ENCODE measurements at places on chromosomes 1 and 21.
A peak's percentile ranks its signal among the peaks of the same experiment; 100 is the strongest.

- no peak for DNase-seq
These were observed 64.5 kb downstream of the KCNK2 start for GRCh38 chr1:215147024-215147423.

- peak; percentile 67 for DNase-seq
These were observed 71.9 kb upstream of the EFHD2 start for GRCh38 chr1:15337656-15338402.

- peak; percentile 77 for DNase-seq
These were observed 23.8 kb downstream of the KNCN start for GRCh38 chr1:46527474-46528296.

- DNase-seq = peak; percentile 68
These were observed 573 bp downstream of the PSMG1 start for GRCh38 chr21:39182484-39183271.

GRCh38 chr21:14995695-14996490, 68.9 kb downstream of the NRIP1 start:
- DNase-seq = peak; percentile 65

- no peak for DNase-seq
These were observed 84.3 kb downstream of the TGFBR3 start for GRCh38 chr1:91801496-91802115.

DNA sequence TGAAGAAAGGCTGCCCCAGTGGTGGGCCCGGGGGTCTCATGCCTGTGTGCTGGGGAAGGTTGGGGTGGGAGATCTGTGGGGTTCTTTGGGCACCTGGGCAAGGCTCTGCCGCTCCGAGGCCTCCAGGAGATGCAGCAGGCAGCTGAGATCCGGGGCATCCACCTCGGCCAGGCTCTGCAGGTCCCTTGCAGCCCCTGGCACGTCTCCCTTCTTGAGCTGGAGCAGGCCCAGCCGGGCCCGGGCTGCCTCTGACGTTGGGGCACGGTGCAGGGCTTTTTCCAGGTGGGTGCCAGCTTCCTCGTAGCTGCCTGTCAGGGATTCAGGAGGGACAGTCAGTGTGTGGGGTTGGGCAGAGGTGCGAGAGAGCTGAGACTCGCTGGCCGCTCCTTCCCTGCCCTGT, 11.4 kb upstream of the MMEL1 start:
- DNase-seq = no peak

- no peak for DNase-seq
These were observed 97.3 kb downstream of the SPSB1 start for GRCh38 chr1:9389968-9390367.

GRCh38 chr1:7534061-7534825, 236.9 kb upstream of the VAMP3 start:
- DNase-seq = peak; percentile 32

DNA sequence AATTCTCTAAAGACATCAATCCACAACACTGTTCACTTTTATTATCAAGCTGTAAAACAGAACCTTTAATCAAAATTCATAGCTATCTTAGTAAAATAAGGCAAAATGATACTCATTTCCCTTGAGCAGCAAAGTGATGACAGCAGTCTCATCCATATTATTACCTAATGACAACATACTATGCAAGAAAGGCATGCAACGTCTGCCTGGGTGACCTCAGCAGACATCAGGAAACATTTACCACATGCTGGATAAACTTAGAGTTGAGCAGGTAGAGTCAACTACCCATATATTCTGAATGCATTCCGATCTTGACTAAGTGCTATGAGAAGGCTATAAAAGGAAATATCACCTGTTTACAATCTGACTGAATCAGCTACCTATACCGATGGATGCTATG, 145.1 kb downstream of the SIPA1L2 start:
- no peak for DNase-seq

- DNase-seq = no peak
These were observed 810.6 kb upstream of the ADGRL4 start for GRCh38 chr1:79817031-79817560.

GRCh38 chr1:226349801-226350518, 41.0 kb upstream of the LIN9 start:
- DNase-seq = no peak

- DNase-seq = peak; percentile 78
These were observed 2.0 kb downstream of the ARHGAP29 start for GRCh38 chr1:94235189-94236012.

DNA sequence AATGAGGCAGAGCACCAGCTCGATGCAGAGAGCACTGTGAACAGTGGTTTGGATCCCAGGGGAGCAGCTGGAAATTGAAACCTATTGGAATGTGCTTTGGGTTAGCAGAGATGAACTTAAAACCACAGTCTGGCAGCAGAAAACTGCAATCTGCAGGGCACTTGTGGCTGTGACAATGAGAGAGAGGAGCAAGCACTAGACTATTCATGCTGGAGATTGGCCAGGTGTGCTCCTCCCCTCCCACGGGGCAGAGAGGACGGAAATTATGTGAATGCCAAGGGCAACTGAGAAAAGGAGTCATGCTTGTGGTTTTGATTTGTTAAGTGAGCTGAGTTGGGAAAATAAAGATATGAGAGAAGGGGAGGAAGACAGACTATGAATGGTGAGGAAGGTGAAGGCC, 38.1 kb downstream of the HSD3B2 start:
- DNase-seq = peak; percentile 18

DNA sequence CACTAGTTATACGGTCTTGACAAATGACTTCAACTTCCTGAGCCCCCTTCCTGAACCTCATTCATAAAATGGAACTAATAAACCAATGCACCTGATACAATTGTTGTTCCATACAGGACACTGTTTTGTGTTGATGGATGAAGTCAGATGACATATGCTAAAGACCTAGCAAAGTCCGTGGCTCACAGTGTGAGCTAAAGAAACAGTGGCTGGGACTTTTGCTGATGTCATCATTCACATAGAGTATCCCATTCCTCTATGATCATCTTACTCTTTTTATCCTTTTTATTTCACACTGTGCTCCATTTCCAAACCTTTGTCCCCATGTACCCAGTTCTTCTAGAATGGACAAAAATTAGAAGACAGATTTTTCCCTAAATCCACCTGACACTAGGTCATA, 83.7 kb upstream of the KAZN start:
- no peak for DNase-seq

GRCh38 chr1:61120246-61120840, 38.0 kb downstream of the NFIA start:
- no peak for DNase-seq

GRCh38 chr1:151723726-151724370, 2.5 kb downstream of the RIIAD1 start:
- no peak for DNase-seq

- no peak for DNase-seq
These were observed 36.8 kb downstream of the DHCR24 start for GRCh38 chr1:54850069-54850730.

DNA sequence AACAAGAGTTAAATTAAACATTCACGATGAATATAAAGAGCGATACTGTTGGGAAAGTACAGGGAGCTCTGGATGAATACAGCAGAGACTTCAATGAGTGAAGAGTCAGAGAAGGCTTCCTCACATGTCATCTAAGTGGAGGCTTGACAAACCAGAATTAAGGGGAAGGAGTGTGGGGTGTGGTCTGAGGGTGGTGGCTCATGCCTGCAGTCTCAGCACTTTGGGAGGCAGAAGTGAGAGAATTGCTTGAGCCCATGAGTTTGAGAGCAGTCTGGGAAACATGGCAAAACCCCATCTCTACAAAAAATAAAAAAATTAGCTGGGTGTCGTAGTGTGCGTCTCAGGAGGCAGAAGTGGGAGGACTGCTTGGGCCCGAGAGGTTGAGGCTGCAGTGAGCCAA, 8.7 kb downstream of the SDHB start:
- peak; percentile 48 for DNase-seq

DNA sequence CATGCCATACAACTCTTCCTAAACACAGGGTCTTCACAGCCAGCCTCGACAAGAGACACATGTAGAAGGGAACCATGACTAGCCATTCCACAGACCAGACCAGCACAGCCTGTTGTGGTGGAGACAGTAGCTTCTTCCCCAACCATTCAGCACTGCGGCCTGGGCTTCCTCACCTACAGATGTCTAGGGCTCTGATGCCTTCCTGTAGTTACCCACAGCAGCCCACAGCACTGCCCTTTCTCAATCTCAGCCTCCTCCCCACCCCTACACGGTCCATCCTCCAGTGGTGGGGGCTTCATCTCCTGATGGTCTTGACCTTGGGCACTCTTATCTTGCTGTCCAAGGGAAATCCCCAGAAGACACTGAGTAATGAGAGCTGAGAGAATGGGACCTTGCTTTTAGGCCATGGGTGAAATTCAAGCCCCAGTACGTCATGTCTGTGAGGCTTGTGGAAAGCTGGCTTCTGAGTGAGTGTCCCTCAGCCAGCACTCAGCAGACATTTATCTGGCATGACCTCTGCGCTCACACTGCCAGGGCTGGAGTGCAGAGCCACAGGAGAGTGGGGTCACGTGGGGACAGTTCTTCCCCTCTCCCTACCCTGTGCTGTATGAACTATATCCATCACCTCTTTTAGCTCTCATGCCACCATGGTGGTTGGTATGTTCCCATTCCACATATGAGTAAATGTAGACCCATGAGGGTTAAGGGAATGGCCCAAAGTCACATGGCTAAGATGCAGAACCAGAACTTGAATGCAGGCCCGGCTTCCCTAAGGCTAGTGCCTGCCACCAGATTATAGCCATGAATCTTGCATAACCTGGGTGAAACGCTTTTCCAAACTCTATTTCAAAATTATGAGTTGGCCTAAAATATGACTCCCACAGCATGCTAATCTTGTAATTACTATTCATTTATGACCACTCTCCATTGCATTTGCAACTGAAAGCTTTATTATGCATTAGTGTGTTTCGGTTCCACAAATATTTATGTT, 104.7 kb downstream of the HIVEP3 start:
- DNase-seq = no peak

GRCh38 chr1:38210021-38210894, 163.7 kb upstream of the POU3F1 start:
- peak; percentile 17 for DNase-seq

DNA sequence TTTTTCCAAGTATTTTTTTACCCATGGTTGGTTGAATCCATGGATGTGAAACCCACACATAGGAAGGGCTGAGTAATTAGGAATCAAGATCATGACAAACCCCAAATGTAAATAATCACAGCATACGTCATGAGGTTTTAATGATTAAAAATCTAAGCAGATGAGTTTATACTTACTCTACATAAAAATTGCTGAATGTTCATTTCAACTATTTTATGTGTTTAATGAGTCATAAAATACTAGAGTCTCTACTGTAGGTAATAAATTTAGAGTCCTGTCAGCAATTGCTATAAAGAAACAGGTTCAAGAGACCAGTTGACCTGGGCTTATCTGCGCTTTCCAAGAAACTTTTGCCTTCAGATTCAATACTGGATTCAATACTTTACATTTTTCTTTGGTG, 18.2 kb downstream of the CTH start:
- DNase-seq = no peak

- DNase-seq = no peak
These were observed 15.5 kb downstream of the PI4KB start for GRCh38 chr1:151311589-151312331.

- DNase-seq = peak; percentile 64
These were observed 2.4 kb downstream of the HMGB4 start for GRCh38 chr1:33866281-33866680.

- DNase-seq = peak; percentile 79
These were observed 3.7 kb downstream of the KAZN start for GRCh38 chr1:14602136-14602535.

GRCh38 chr1:158898722-158899121, 32.6 kb upstream of the PYHIN1 start:
- no peak for DNase-seq

DNA sequence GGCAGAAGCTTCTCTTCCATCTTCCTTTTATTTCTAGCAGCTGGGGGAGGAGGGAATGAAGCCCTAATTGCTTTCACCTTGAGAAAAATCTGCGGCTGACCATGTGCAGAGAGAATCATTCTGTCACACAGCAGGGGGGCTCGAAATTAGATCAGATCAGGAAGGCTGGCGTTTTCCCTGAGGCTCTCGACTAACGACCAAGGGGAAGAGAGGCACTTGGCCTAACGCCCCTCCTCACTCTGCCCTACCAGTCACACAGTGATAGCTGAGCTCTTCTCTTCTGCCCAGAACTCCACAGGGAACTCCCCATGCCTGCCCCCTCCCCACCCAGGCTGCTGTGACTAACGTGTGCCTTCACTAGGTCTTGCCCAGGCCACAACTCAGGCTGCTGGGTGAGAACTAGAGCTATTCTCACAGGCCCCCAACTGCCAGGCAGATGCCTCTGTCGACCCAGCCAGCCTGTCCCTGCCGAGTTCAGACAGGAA, 26.5 kb upstream of the KHDRBS1 start:
- no peak for DNase-seq

- DNase-seq = no peak
These were observed 92.0 kb upstream of the HAO2 start for GRCh38 chr1:119276558-119276957.

- DNase-seq = no peak
These were observed 299 bp upstream of the PROX1 start for GRCh38 chr1:213987422-213987926.

DNA sequence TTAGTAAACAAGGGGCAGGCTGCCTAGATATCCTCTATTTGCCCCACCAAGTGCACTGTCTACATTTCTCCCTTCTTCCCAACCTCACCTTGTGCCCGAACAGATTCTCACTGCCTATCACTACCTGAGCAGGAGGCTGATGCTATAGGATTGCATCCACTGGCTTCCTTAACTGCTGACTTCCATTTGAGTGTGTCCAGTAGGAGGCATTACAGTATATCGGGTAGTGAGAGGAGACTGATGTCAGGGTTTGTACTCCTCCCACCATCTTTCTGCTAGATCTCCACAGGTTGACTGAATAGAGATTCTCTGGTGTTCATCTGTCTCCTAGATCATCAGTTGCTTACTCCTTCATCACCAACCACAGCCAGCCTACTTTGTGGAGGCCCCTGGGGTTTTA, 796.3 kb downstream of the LRRIQ3 start:
- DNase-seq = no peak

GRCh38 chr1:218498056-218498938, 153.2 kb downstream of the TGFB2 start:
- DNase-seq = peak; percentile 64

- DNase-seq = no peak
These were observed 80.1 kb downstream of the RRAGC start for GRCh38 chr1:38779491-38779890.

- DNase-seq = no peak
These were observed 145.9 kb upstream of the ATP1B1 start for GRCh38 chr1:168960595-168960994.

GRCh38 chr1:245124644-245125043, 30.1 kb upstream of the KIF26B start:
- no peak for DNase-seq

DNA sequence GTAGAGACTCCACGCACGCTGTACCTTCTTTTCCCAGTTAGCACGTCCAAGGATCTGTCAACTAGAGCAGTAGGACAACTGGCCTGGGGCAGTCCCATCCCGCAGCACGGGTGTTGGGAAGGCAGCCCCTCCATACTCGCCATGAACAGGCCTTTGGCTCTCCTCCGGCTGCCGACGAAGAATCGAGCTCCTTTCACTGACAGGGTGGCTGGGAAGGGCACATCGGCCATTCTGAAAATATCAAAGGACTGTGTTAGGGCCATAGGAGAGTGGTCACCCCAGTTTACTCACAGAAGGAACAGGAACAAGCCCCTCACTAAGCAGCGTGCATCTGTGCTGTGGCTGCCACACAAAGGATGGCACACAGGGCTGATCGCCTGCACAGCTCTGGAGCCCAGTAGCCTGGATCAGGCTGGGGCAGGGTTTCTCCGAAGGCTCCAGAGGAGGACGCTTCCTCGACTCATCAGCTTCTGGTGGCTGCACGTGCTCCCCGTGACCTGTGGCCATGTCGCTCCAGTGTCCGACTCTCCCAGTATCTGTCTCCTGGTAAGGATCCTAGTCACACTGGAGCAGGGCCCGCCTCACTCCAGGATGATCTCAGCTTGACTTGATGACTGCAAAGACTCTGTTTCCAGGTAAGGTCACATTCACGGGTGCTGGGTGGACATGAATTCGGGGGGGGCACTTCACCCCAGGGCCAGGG, 8.9 kb downstream of the KRTAP10-1 start:
- DNase-seq = no peak
